Stimulated activated CD4-positive, alpha-beta T cell treated with anti-CD3 and anti-CD28 coated beads, TNF-alpha, amount 100 ng/mL, for 1 hour (primary cell): ENCODE measurements at places on chromosomes 6 and 20.

DNA sequence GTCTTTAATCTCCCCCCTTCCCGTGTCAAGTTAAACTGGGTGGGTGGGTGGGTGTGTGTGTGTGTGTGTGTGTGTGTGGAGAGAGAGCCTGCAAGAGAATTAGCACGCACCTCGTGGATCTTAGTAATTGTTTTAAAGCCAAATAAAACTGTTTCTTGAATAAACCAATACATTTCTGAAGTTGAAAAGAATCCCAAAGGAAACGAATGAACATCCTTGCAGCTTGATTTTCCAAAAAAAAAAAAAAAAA is 381 bp upstream of the BICRAL start:
- DNase-seq: no peak

GRCh38 chr6:33297406-33297955 is 1.3 kb downstream of the RGL2 start:
- no peak for DNase-seq

DNA sequence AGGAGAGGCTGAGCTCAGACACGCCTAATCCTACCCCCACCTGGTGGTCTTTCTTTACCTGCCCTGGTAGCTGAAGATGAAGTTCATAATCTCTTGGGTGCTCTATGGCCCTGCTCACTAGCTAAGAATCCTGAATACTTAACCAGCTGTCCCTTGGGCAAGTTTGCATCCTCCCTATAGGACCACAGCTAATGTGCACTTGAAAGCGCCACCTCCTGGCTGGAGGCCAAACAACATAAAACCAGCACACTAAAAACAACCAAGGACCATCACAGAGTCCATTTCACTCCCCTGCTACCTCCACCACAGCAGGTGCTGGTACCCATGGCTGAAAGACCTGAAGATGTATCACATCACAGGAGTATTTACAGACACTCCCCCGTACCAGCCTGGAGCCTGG is 155.5 kb upstream of the SLC24A3 start:
- no peak for DNase-seq

GRCh38 chr6:38077488-38078030 is 258.0 kb downstream of the ZFAND3 start:
- no peak for DNase-seq

DNA sequence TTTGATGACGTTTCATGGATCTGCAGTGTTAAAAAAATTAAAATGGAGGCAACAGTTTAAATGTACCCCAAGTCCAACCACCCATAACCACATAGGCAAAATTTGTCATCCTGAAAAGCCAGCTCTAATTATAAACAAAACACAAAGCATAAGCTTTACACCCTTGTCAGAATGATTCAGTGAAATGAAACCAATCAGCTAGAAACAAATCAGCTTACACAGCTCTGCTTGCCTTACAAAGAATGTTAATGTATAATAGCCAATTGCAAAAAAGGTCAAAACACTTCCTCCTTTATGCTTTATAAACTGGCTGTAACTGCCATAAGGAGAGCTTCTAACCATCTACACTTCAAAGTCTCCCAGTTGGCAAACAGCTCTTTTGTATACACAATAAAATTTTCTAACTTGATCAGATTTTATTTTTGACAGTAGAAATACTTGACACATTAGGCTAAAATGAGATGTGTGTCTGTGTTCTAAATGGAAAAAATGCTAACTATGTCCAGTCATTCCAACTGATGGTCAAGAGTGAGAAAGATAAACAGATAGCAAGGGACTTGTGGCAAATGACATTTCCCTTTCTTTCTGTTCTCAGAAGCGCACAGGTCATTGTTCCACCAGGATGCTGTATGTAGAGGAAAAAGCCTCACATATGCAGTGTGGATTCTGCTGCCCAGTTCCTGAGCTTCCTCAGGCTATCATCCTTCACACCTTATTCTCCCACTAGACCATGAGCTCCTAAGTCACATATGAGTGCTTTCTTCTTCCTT is 344.3 kb upstream of the ID4 start:
- DNase-seq: no peak

DNA sequence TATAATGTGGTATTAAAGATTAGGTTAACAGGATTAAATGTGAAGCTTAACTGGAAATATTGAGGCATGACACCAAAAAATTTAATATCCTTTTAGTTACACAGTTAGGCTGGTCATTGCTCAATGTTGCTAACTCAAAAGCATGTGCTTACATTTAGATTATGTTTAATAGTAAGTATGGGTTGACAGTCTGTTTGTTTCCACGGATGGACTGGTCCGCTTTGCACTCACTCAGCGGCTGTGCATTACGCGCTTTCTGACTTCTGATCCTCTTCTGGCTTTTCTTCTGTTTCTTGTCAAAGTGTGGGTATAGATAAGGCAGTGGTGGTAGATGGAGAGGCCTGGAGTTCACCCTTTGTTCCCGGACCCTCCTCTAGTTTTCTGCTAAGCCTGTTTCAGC is 174.9 kb downstream of the RIMS1 start:
- DNase-seq: no peak

DNA sequence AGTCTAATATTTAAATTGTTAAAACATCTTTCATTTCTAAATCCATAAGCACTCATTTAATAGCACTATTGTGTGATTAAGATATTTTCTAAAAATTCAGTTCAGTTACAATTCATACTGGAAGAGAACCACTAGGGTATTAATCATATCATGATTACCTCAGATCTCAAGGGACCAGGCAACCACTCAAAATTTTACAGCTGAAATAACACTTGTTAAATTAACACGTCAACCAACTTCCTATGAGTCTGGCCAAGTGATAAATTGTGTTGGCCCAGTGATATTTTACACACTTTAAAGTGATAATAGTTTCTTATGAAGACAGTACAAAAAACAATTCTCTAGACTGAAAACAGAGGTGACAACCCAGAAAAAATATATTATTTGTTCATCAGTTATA is 869.0 kb upstream of the ADGRB3 start:
- DNase-seq: no peak

DNA sequence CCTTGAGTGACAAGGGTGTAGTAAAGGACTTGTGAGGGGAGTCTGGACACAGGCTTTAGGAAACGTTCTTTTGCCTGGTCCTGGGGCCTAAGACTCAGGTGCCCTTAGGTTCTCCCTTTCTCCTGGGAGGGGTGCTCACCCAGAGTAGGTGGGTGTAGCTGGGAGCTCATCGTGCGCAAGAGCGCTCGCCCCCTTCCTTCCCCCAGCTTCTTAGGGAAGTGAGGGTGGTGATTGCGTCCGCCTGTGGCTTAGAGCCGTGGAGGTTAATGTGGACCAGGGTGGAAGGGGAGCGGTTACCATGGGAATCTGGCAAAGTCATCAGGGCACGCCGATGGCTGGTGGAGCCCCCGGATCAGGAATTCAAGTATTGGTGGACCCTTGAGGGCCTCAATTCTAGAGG is 3.3 kb upstream of the AARS2 start:
- no peak for DNase-seq
